Right lobe of liver (tissue), 6 donors: ENCODE measurements at places on chromosomes 3 and 15. TPM values are rescaled to one million over a fixed set of nuclear protein-coding genes. Genes with fewer than 3 reads are reported as not detected.
A peak's percentile ranks its signal among the peaks of the same experiment; 100 is the strongest.

DNA sequence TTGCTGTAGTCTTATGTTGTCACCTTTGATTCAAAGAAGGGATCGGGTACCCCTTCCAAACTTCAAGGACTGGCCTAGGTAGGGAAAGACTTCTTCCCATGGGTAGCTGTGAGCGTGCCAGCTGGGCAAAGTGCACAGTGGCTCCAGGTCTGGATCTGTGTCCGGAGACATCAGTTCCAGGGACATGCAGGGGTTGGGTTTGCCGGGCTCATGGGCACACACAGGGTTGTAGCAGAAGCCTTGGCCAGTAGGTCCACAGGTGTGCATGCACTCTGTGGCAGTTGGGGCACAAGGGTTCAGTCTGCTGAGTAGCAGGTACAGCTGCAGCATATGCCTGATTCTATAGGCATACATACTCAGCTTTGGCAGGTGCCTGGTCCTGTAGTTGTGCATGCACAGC, 111.2 kb downstream of the EFHB start:
- no peak overlapping the region for H3K4me3 ChIP-seq
- H3K36me3 ChIP-seq: no peaks in the 10 kb centered on the region
- H3K27ac ChIP-seq: no peak overlapping the region
- H3K4me1 ChIP-seq: no peaks in the 10 kb centered on the region
- DNase-seq: no peak

Gene VPS13C
- 29.7 TPM for total RNA-seq

Gene ZSCAN2
- total RNA-seq: 6.7 TPM

- DNase-seq: no peak
- H3K27me3 ChIP-seq: no peaks in the 10 kb centered on the region
- no peak overlapping the region for H3K4me3 ChIP-seq
- no peak overlapping the region for H3K27ac ChIP-seq
- H3K4me1 ChIP-seq: no peaks in the 10 kb centered on the region
Observed at GRCh38 chr3:48410205-48411040, 19.5 kb downstream of the PLXNB1 start.

- DNase-seq: no peak
- no peaks in the 10 kb centered on the region for H3K36me3 ChIP-seq
- no peak overlapping the region for H3K27ac ChIP-seq
- no peaks in the 10 kb centered on the region for H3K27me3 ChIP-seq
- H3K4me3 ChIP-seq: no peak overlapping the region
- H3K4me1 ChIP-seq: no peaks in the 10 kb centered on the region
Observed at GRCh38 chr3:732326-732928, 360.4 kb upstream of the CNTN6 start.

DNA sequence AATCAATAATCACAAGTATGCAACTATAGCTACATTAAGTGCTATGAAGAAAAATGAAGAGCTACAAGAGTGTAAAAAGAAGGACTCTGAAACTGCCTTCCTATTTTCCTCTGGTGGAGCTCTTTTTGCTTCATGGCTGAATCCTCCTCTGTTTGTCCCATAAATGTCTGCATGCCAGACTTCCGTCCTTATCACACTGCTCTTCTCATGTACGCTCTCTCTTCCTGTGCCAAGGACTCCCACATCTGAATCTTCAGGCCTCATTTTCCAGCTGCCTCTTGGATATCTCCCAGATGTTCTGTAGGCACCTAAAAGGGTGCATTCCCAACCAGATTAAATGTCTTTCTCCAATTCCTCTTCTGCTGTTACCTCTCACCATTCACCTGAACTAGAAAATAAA, 123.7 kb downstream of the MECOM start:
- H3K27ac ChIP-seq: no peak overlapping the region
- H3K36me3 ChIP-seq: no peaks in the 10 kb centered on the region
- no peak for DNase-seq
- H3K27me3 ChIP-seq: no peaks in the 10 kb centered on the region

GRCh38 chr3:79268422-79268821, 499.4 kb downstream of the ROBO1 start:
- H3K36me3 ChIP-seq: no peaks in the 10 kb centered on the region
- no peaks in the 10 kb centered on the region for H3K4me1 ChIP-seq
- no peaks in the 10 kb centered on the region for H3K27me3 ChIP-seq
- no peak overlapping the region for H3K4me3 ChIP-seq
- DNase-seq: no peak
- no peak overlapping the region for H3K27ac ChIP-seq

GRCh38 chr15:99099661-99100060, 5.2 kb upstream of the SYNM start:
- no peak for DNase-seq
- no peaks in the 10 kb centered on the region for H3K36me3 ChIP-seq
- no peaks in the 10 kb centered on the region for H3K4me1 ChIP-seq
- no peak overlapping the region for H3K4me3 ChIP-seq
- no peak overlapping the region for H3K27ac ChIP-seq

- H3K4me3 ChIP-seq: no peak overlapping the region
- H3K27ac ChIP-seq: no peak overlapping the region
- no peaks in the 10 kb centered on the region for H3K4me1 ChIP-seq
- H3K36me3 ChIP-seq: no peaks in the 10 kb centered on the region
Observed at GRCh38 chr3:139772539-139773500, 95.0 kb upstream of the NMNAT3 start.

GRCh38 chr3:160820430-160820829, 64.4 kb downstream of the PPM1L start:
- H3K27me3 ChIP-seq: no peaks in the 10 kb centered on the region
- no peak overlapping the region for H3K4me3 ChIP-seq
- no peaks in the 10 kb centered on the region for H3K36me3 ChIP-seq
- no peaks in the 10 kb centered on the region for H3K4me1 ChIP-seq
- DNase-seq: no peak

Gene PFKFB4
- total RNA-seq: 1.5 TPM

GRCh38 chr15:33494306-33494705, 183.5 kb downstream of the RYR3 start:
- H3K27me3 ChIP-seq: no peaks in the 10 kb centered on the region
- H3K27ac ChIP-seq: no peak overlapping the region
- H3K36me3 ChIP-seq: no peaks in the 10 kb centered on the region
- no peaks in the 10 kb centered on the region for H3K4me1 ChIP-seq

Gene TMEM158
- 0.21 TPM for total RNA-seq

- H3K4me3 ChIP-seq: no peak overlapping the region
- no peak for DNase-seq
- no peak overlapping the region for H3K27ac ChIP-seq
- no peaks in the 10 kb centered on the region for H3K36me3 ChIP-seq
- no peaks in the 10 kb centered on the region for H3K4me1 ChIP-seq
Observed at GRCh38 chr3:71125738-71126137, 457.8 kb downstream of the FOXP1 start.

- no peaks in the 10 kb centered on the region for H3K4me1 ChIP-seq
- no peak overlapping the region for H3K4me3 ChIP-seq
- DNase-seq: no peak
- H3K36me3 ChIP-seq: no peaks in the 10 kb centered on the region
Observed at GRCh38 chr15:48802867-48803266, 8.0 kb downstream of the CEP152 start.

Gene NPAP1
- total RNA-seq: not detected

Gene CHRM5
- not detected for total RNA-seq

- no peaks in the 10 kb centered on the region for H3K36me3 ChIP-seq
- no peak overlapping the region for H3K27ac ChIP-seq
- H3K4me3 ChIP-seq: no peak overlapping the region
Observed at GRCh38 chr3:155553326-155553725, 191.5 kb downstream of the PLCH1 start.

Gene RABL3
- 13.5 TPM for total RNA-seq

- no peak overlapping the region for H3K4me3 ChIP-seq
- peak; percentile 39 for DNase-seq
- no peak overlapping the region for H3K27ac ChIP-seq
Observed at GRCh38 chr3:51934991-51935885, 6.5 kb downstream of the RRP9 start.

- no peaks in the 10 kb centered on the region for H3K27me3 ChIP-seq
- no peak overlapping the region for H3K4me3 ChIP-seq
- DNase-seq: peak; percentile 56
- no peaks in the 10 kb centered on the region for H3K36me3 ChIP-seq
Observed at GRCh38 chr15:100116416-100117190, 225.2 kb downstream of the ADAMTS17 start.

GRCh38 chr15:85557385-85557784, 177.0 kb downstream of the AKAP13 start:
- no peaks in the 10 kb centered on the region for H3K36me3 ChIP-seq
- no peaks in the 10 kb centered on the region for H3K4me1 ChIP-seq
- no peak for DNase-seq
- no peak overlapping the region for H3K27ac ChIP-seq
- H3K27me3 ChIP-seq: no peaks in the 10 kb centered on the region
- H3K4me3 ChIP-seq: no peak overlapping the region

DNA sequence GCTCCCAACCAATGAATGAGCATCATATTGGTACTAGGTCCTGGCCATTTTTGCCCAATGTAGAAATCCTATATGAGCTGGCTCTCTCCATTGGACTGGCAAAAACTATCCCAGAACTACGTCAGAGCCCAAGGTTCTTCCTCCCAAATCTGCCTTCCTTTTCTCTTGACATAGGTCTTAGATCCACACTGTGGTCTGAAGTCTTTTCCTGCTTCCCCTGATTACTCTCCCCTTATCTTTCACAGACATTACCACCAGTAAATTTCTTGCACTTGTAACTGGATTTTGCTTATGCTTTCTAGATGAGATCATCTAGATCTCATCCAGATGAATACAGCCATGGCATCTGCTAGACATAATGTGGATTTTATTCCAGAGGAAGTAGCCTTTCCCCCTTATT, 141.2 kb upstream of the GADL1 start:
- H3K4me3 ChIP-seq: no peak overlapping the region
- no peaks in the 10 kb centered on the region for H3K36me3 ChIP-seq
- no peak for DNase-seq
- H3K27me3 ChIP-seq: no peaks in the 10 kb centered on the region

DNA sequence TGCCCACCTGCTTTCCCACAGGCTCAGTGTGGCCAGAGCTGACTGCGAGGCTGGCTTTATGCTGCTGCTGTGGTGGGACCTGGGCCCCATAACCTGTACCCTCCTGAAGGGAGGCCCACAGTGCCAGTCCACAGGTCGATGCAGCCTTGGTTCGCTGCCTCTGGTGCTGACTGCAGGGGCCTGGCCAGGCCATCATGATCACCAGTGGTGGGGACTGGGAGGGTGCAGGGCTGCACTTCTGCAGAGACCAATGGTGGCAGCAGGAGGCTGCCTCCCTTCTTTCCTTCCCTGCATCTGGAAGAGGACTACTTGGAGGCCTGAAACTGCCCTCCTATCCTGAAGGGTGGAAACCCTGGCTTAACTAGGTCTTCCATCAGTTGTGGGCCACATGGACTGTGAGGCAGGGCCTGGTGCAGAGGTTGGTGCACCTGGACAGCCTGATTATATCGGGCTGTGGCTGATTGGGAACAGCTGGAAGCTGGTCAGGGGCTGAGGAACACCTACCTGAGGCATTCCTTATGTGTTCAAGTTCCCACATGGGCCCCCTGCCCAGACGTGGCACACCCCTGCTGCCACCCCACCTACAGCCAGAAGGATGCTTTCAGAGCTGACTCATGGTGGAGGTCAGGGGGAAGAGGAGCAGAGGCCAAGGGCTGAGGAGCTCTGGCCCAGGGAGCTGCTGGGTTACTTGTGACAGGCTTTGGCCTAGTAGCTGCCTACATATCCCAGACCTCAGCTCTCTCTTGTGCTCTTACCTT, 29.8 kb downstream of the POMGNT2 start:
- H3K27me3 ChIP-seq: no peaks in the 10 kb centered on the region
- H3K27ac ChIP-seq: peak overlapping the region; percentile 86
- no peaks in the 10 kb centered on the region for H3K4me1 ChIP-seq
- peaks cover 7% of the 10 kb centered on the region for H3K36me3 ChIP-seq
- DNase-seq: no peak
- H3K4me3 ChIP-seq: peak overlapping the region; percentile 3

Gene MRAS
- total RNA-seq: 7.9 TPM

Gene BTLA
- total RNA-seq: 0.37 TPM

GRCh38 chr3:30964612-30965011, 70.2 kb upstream of the GADL1 start:
- no peak for DNase-seq
- no peaks in the 10 kb centered on the region for H3K4me1 ChIP-seq
- no peaks in the 10 kb centered on the region for H3K36me3 ChIP-seq
- no peak overlapping the region for H3K27ac ChIP-seq

Gene ANKUB1
- not detected for total RNA-seq

DNA sequence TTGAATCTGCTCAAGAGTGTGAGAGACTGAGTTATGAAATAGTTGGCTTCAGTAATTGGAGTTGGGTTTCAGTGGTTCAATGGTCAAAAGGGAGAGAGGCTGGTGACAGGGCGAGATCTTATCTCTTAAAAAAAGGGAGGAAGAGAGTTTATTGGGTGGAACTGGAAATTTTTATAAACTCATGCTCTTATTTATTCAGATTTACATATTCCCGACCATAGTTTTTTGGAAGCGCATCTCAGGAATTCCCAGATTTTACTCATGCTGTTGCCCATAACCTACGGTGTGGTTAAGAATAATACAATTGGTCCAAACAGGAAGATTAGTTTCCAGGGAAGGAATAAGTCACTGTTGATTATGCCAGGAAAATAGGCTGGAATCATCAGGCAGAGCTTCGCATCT, 41.4 kb downstream of the CD200 start:
- no peak overlapping the region for H3K27ac ChIP-seq
- H3K27me3 ChIP-seq: no peaks in the 10 kb centered on the region
- no peak overlapping the region for H3K4me3 ChIP-seq
- no peak for DNase-seq
- no peaks in the 10 kb centered on the region for H3K36me3 ChIP-seq

GRCh38 chr15:26939398-26939797, 31.6 kb upstream of the GABRG3 start:
- H3K4me3 ChIP-seq: no peak overlapping the region
- DNase-seq: no peak
- H3K4me1 ChIP-seq: no peaks in the 10 kb centered on the region
- H3K27ac ChIP-seq: no peak overlapping the region

DNA sequence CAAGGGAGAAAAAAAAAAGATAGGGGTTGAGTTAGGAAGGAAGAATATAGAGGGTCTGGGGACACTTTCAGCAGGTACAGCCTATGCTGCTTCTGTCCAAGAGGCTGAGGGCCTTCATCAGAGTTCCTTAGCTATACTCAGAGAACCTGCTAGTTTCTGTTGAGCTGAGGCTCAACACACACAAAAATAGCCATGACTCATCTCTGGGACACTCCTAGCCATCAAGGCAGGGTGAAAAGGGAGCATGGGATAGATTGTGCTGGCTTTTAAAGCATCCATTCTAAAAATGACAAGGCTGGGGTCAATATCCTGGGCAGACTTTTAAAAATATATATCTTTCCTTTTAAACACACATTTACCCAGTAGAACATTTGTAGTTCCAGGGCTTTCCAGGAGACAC, 2.8 kb upstream of the RTP2 start:
- no peaks in the 10 kb centered on the region for H3K4me1 ChIP-seq
- no peak overlapping the region for H3K27ac ChIP-seq
- no peak overlapping the region for H3K4me3 ChIP-seq
- H3K36me3 ChIP-seq: no peaks in the 10 kb centered on the region
- H3K27me3 ChIP-seq: no peaks in the 10 kb centered on the region
- no peak for DNase-seq

DNA sequence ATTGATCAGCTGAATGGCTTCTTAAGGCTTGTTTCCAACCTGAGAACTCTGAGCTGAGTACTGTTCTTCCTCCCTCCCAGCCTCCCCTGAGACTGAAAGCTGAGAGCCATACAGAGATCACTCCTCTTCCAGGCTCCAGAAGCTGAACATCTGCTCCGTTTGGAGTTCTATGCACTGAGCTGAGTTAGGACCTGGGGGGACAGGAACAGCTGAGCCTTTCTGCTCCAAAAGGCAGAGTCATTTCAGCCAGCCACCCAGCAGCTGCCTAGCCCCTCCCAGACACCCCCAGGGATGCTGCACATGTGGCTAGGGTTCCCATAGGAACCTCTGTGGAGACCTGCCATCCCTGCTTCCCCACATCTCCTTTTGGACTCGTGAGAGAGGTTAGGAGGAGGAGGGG, 64.2 kb upstream of the GLCE start:
- H3K36me3 ChIP-seq: no peaks in the 10 kb centered on the region
- H3K27me3 ChIP-seq: no peaks in the 10 kb centered on the region
- H3K4me3 ChIP-seq: no peak overlapping the region
- no peaks in the 10 kb centered on the region for H3K4me1 ChIP-seq
- no peak overlapping the region for H3K27ac ChIP-seq

Gene VILL
- total RNA-seq: 0.64 TPM
